ENCODE measurements at places on chromosomes 13 and 19. TPM values are rescaled to one million over a fixed set of nuclear protein-coding genes. Genes with fewer than 3 reads are reported as not detected.

Gene ZNF112
- 1.1 TPM for total RNA-seq

DNA sequence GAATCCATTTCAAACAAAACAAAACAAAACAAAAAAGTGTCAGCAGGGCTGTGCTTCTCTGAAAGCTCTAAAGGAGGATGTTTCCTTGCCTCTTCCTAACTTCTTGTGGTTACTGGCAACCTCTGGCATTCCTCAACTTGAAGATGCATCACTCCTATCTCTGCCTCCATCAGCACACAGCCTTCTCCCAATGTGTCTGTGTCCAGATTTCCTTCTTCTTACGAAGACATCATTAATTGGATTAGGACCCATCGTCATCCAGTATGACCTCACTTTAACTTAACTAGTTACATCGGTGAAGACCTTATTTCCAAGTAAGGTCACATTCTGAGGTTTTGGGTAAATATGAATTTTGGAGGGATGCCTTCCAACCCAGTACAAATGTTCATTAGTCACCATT, 33.8 kb upstream of the GTF2F2 start:
- no peak for DNase-seq

Gene TSKS
- 1.1 TPM for total RNA-seq

DNA sequence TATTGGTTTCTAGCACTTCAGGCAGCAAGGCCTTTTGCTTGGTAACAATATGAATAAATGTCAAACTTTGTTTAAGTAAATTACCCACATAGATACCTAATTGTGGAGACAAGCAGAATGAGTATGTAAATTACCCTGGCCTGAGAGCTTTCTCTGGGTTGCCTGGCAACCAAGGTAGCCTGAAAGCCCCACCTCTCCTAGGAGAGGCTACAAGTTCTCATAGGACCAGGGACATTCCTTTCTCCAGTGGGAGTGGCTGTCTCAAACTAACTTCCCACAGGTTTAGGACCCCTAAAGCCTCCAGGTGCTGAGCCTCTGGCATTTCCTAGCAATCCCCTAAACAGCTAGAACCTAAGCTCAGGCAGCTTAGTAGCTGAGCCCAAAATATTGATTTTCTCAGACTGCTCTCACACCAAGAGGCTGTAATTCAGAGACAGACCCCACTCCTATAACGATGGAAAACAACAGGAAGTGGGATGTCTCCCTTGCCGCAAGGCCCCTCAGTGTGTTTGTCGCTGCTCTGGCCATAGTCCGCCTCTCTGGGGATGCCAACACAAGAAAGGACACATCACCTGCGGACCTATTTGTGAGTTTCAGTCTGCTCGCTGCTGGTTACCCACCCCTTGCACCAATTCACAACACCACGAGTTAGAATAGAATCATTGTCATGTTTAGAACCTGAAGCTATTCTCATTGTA, 207.3 kb downstream of the DLEU7 start:
- DNase-seq, result no peak

Gene DDX39A
- total RNA-seq, result 128 TPM

Gene PRKD2
- total RNA-seq, result 50.4 TPM

DNA sequence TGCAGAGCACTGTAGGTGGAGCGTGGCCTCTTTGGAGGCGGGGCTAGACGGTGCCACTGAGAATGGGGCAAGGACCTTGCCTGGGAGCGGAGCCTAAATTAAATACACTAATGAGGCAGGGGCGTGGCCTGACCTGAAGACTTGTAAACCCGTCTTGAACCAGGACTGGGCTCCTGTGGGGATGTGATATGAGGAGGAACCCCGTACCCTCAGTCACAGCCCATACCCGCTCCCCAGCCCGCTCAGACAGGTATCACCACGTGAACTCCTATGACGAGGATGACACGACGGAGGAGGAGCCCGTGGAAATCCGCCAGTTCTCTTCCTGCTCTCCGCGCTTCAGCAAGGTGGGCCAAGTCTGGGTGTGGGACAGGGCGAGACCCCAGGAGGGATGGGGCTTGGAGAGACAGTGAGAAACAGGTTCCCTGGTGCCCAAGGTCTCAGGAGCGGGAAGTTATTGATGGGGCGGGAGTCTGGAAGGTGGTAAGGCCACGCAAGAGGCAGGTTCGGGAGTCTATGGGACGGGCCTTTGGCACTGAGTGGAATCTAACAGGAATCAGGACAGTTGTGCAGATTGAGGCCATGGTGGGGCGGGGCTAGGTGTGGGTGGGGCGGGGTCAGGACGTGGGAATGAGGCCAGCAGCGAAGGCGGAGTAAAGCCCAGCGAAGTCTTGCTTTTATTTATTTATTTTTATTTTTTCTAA, 14.7 kb downstream of the DNASE2 start:
- no peak for DNase-seq

- DNase-seq, result no peak
Measured at GRCh38 chr13:82687884-82688283, 1194.4 kb downstream of the SLITRK1 start.

DNA sequence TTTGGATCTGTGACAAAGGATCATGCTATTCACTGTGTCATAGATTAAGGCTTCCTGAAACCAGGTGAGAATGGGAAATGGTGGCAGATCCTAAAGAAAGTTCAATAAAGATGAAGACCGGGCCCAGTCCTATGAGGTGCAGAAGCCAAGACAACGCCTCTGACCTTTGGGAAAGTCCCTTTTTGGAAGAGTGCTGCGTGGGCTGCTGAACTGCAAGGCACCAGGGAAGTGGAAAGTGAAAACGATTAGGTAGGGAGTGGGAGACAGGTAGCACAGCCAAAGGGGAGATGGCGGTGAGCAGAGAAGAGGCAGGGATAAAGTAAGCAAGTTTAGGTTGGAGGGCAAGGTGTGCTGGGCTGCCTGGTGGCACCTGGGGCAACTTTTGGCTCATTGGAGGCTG, 16.3 kb downstream of the MBNL2 start:
- no peak for DNase-seq

DNA sequence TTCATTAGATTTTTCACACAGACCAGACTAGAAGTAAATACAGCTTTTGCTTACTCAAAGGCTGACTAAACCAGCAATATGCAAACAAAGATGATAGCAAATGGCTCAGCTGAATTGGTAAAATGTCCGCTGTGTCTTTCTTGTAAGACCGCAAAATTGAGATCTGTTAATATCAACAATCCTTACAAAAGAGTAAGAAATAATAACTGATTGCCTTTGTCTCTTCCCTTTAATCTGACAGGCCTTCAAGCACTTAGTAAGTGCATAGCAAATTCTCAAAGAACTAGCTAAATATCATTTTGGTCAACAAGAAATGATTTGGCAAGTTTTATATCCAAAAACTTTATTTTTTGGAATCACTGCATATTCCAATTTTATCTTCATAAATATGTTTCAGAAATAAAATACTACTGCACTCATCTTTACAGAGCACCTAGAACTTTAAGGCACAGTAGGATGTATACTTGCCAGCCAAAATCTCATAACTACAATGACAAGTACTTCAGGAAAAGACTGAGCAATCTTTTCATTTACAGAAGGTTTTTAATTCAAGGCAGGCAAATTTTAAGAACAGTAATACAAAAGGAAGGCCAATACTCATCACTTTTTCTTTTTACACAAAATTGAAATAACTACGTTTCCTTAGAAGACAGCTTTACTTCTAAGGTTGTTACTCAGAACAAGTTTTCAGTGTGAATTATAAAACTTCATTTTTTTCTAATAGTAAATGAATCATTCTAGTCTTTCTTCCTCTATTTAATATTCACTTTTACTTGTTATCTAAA, 1.1 kb downstream of the ELF1 start:
- DNase-seq, result no peak

Gene RFC3
- total RNA-seq, result 7.0 TPM

Gene KATNAL1
- 8.6 TPM for total RNA-seq

DNA sequence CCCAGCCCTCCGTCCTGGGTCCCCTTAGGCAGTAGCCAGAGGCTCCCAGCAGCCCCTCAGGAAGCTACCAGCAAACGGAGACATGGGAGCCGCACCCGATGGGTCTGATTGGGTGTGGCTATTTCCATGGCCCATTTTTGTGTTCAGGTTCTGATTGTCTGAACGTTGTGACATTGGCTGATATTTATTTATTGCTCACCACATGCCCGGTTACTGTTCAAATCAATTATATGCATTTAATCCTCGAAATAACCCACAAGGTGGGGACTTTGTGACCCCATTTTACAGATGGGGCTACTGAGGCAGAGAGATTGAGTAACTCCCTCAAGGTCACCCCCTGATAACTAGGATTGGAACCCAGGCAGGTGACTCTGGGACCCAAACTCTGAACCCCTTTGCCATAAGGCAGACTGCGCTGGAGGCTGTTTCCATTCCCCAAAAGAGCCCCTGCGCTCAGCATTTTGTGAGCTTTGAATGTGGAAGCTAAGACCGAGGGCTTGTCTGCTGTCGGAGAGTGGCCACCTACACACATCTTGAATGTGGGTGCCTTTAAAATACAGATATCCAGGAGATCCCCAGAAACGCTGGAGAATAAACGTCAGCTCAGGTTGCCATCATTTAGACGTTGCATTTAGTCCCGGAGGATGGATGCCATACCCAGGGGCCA, 13.6 kb upstream of the MCF2L start:
- DNase-seq, result no peak

DNA sequence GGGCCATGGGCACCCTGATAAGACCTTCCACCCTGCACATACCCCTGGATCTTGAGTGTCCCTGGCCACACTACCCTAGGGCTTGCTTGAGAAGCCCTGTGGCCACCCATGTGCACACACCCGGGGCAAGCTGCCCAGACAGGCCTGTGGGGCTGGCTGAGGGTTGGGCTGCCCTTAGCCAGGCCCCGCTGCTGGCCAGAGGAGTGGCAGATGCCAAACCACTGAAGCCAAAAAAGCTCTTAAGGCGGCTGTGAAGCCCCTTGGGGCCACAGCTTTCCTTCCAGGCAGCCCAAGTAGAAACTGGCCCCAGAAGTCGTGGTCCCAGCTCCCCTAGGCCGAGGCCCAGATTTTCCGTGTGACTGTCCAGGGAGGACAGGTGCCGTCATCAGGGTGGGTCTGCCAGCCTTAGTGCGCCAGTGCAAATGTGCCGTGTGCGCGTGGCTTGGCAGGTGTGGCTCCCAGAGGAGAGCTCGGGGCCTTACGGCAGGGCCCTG, 14.8 kb downstream of the CEBPG start:
- DNase-seq, result no peak

Gene AP1M1
- 132 TPM for total RNA-seq

- DNase-seq, result no peak
Measured at GRCh38 chr13:44493213-44493812, 82.8 kb downstream of the TSC22D1 start.

GRCh38 chr13:45713721-45714120, 11.6 kb downstream of the CBY2 start:
- no peak for DNase-seq

GRCh38 chr19:12117201-12117970, 22.8 kb downstream of the ZNF20 start:
- no peak for DNase-seq

DNA sequence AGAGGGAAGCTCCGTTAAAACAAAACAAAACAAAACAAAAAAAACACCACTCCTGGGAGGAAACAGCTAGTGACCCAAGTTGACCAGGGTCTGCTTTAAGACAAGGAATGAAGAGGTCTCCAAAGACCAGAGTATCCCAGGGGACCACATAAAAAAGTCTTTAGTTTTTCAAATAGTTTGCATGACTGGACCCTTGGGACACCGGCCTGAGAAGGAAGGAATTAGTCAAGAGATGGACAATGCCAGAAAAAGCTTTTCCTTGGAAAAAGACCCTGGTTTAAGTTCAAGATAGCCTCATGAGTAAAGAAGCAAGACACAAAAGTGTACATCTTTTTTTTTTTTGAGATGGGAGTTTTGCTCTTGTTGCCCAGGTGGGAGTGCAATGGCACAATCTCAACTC, 12.5 kb upstream of the PNMA8B start:
- DNase-seq, result no peak

Gene CAPS
- total RNA-seq, result 11.3 TPM

DNA sequence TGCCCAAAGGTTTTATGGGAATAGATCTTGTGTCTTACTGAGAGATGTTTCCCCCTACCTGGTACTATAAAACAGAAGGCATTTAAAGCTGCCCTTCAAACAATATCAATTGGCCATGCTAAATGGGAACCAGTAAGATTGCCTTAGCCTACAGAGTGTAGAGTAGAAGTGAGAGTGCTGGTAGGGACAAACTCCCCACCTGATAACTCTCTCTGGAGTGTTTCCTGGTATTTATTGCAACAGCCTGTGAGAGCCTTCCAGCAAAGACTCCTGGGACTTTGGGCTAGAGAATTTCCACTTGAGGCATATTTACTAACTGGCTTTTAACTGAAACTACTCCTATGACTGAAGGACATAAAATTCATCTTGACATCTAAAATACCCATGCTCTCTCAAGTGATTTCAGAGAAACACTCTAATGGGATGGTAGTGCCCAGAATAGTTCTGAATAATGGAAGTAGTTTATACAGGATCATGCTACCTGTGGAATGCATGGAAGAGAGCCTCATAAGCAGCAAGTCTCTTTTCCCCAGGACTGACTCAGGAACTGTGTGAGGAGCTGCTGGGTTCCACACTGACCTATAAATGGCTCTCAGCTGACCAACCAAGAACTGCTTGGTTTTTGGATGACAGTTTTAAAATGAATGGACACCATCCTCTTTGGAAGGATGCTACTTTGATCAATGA, 132.7 kb upstream of the SLITRK5 start:
- no peak for DNase-seq

DNA sequence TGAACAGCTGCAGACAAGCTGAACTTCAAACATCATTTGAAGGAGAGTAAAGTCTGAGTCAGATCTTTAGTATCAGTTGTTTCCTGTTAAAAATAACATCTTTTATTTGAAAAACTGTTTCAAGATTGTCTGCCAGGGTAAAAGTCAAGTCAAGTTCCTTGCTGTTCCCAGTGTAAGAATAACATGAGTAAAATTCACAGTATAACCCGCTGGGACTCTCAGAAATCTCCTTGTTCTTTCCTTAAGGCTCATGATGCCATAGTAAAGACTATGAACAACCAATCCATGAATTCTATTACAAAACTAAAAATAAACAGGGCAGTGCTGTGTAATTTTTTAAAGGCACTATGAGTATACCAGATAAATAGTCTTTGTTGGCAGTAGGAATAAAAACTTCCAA, 112.9 kb downstream of the IRS2 start:
- DNase-seq, result no peak

DNA sequence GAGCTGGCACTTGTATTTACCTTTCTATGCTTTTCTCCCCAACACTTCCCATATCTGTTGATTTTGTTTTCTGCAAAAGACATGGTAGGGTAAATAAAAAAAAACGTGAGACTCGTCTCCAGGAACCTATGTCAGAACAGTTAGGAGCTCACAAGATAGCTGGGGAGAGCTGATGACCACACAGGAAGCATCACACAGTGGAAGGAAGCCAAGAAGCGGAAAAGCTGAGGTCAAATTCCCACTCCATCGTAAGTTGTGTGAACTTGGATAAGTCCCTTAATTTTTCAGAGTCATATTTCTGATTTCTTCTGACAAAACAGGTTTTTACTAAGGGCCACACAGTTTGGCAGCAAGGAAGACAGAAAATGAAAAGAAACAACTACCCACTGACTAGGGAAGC, 199.6 kb downstream of the KLF5 start:
- no peak for DNase-seq

DNA sequence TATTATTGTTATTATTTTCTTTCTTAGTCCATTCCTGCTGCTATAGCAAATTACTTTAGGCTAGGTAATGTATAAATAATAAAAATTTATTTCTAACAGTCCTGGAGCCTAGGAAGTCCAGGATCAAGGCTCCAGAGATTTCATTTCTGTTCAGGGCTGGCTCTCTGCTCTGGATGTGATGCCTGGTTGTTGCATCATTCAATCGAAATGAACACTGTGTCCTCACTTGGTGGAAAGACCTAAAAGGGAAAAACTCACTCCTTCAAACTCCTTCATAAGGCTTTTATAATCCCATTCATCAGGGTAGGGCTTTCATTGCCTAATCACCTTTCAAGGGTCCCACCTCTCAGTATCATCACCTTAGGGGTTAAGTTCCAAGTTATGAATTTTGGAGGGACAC, 395.0 kb downstream of the EFNB2 start:
- no peak for DNase-seq
